ENCODE measurements at places on chromosomes 2 and 18.

GRCh38 chr2:14301331-14301730 is 331.2 kb upstream of the LRATD1 start:
- no peak for DNase-seq

DNA sequence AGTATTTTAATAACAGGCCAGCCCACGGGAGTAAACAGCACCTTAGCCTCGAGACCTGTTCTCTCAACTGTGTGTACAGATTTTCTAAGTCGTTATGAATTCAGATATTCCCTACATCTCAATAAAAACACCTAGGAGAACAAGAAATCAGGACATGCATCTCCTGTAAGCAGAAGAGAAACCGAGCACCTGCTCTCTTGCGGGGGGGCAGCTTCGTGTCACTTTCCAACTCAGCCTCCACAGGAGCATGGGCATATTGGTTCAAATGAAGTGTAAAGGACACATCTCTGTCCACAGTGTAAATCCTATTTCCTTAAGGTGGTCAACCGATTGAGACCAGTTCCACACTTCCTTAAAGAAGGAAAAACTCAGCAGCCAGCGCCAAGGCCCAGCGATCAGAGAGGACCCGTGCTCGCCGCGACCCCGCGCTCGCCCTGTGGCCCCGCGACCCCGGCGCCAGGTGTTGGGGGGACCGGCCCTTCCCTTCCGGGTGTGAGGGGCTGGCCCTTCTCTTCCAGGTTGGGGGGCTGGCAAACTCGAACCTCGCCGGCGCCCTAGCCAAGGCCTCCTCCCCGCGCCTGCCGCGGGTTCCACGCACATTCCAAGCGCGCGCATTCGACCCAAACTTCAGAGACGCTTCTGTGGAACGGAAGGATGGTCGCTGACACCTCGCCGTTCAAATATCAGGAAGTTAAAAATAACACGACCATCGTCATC is 652 bp downstream of the SH3YL1 start:
- DNase-seq: no peak

- DNase-seq: no peak
Observed at GRCh38 chr2:152638590-152638989, 78.7 kb downstream of the PRPF40A start.

DNA sequence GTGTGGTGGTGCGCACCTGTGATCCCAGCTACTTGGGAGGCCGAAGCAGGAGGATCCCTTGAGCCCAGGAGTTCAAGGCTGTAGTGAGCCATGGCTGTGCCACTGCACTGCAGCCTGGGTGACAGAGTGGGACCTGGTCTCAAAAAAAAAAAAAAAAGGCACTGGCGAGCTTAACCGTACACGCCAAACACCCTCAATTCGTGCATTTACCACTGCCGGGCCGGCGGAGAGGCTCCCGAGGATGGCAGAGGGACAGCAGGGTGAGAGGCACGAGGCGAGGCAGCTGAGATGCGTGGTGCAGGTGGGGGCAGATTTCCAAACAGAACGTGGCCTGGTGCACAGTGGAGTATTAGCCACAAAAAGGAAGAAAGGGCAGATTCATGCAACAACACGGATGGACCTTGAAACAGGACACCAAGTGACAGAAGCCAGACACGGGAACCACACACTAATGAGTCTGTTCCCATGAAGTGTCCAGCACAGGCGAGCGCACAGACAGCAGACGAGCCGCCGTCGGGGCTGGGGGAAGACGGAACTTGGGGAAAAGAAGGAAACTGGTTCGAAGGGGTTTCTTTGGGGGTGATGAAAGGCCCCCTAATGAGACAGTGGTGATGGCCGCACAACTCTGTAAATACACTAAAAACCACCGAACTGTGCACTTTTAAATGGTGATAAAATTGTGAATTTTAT is 27.4 kb downstream of the SLC66A2 start:
- no peak for DNase-seq

DNA sequence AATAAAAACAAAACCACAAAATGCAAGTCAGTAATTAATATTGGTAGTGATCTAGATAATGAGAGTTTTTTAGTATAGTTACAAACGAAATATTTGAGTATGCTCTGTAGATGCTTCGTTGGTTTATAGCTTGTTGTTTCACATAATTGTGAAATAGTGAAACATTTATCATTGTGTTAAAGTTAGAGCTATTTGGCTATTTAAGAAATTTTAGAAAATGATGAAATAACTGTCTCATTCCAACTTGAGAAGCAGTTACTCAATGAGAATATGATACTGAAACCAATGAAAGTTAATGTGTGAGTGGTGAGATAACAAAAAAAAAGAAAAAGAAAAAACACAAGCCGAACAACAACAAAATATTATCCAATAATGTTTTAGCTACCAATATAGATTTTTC is 475.6 kb upstream of the ZEB2 start:
- DNase-seq: no peak

- DNase-seq: no peak
Observed at GRCh38 chr2:1662606-1663180, 81.6 kb downstream of the PXDN start.

GRCh38 chr2:134392442-134393074 is 138.7 kb downstream of the MGAT5 start:
- no peak for DNase-seq

DNA sequence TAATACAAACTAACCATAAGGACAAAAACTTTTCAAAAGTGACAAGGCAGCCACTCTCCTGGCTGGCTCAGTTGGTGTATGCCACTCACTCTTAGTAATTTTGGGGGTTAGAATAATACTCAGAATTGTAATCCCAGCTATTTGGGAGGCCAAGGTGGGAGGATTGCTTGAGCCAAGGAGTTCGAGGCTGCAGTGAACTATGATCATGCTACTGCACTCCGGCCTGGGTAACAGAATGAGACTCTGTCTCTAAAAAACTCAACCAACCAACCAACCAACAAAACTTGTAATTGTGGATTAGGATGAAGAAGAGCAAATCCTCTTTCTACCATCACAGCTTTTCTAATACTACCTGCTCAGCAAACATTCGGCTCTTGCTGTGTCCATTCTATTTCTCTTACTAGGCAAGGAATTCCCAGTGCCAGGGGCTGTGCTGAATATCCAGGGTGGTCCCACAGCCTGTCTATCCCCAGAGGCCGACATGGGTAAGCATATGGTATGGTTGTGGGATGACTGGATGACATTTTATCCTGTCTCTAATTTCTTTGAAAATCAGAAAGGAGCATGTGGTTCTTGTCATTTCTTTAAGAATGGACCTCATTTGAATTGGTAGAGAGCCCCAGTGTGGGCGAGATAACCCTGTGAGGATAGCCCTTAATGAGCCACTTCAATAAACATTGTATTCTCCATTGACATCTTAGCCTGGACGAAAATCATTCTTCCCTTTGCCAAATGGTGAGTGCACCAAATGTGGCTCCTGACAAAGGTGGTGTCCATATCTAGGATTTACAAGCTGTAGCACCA is 220.1 kb downstream of the MYCN start:
- DNase-seq: no peak

- DNase-seq: no peak
Observed at GRCh38 chr18:59737776-59738300, 40.6 kb upstream of the CCBE1 start.

GRCh38 chr2:218022851-218023530 is 20.2 kb upstream of the TNS1 start:
- no peak for DNase-seq

GRCh38 chr2:36952748-36953197 is 13.6 kb downstream of the STRN start:
- no peak for DNase-seq

DNA sequence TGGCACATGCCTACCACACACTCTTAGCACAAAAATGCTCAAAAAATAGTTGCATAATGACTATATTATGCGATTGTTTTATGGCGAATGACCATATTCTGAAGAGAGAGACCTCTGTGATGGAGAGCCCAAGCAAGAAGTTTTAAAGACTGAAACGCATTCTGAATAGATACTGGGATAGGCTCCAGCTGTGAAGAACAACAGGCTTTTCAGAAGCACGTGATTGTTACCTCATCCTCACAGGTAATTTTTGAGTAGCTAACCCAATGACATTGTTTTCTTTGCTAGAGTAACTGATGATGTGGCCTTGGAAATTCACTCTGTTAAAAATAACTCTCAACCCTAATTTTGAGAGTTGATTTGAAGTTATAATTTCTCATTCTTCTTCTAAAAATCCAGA is 2.0 kb upstream of the DDX18 start:
- DNase-seq: no peak

DNA sequence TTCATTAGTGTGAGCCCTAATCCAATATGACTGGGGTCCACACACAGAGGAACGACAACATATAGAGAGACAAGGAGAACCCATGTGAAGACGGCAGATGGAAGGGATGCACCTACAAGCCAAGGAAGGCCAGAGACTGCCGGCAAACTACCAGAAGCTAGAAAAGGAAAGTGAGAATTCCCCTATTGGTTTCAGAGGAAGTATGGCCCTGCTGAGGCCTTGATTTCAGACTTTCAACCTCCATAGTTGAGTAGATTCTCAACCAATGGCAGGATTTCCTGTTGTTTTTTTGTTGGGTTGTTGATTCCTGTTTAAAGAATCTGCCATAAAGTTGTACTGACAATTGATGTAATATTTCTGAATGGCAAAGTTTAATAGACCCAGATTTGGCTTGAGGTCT is 241.5 kb downstream of the SATB2 start:
- no peak for DNase-seq

GRCh38 chr2:241772063-241772499 is 4.5 kb upstream of the GAL3ST2 start:
- no peak for DNase-seq

- DNase-seq: no peak
Observed at GRCh38 chr2:1512321-1513289, 99.3 kb downstream of the TPO start.

- no peak for DNase-seq
Observed at GRCh38 chr2:219362524-219363164, 25.1 kb downstream of the DNPEP start.

DNA sequence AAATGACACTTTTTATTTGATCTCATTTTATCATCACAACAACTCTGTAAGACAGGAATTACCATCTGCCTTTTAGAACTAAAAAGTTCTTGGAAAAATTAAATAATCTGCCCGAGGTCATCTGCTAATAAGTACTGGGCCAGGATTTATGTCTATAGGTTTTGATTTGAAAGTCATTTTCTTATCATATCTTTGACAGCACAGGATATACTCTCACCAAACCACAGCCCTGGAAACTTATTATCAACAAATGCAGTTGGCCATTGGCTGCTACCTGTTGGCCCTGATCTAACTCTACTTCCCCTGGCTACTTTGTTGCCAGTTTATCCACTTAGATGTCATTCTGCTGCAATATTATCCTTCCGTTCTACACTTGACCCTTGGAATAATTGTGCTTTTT is 354.6 kb downstream of the RAD51AP2 start:
- DNase-seq: no peak

DNA sequence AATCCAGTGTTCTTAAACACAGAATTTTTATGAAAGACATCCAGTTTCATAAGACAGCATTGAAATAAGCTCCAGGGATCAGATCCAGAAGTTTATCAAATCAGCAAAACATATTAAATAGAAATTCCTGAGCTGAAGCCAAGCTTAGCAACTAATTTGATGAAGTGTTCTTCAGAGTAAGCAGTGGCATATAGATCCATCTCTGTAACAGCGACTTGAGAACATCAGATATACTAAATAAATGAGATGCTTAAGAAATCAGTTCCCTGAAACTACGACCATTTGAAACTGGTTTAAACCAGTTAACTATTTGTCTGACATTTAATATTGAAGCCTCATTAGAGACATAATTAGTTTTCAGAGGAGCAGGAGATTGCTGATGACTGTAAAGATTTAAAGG is 34.1 kb downstream of the PPP1R1C start:
- no peak for DNase-seq
